ENCODE measurements at places on chromosomes 5 and 9. TPM values are rescaled to one million over a fixed set of nuclear protein-coding genes. Genes with fewer than 3 reads are reported as not detected.

Gene FAM78A
- total RNA-seq = 14.8 TPM

Gene IARS1
- 83.9 TPM for total RNA-seq

Gene IRX2
- 56.4 TPM for total RNA-seq

Gene TNFSF15
- total RNA-seq = 8.5 TPM

Gene SAXO1
- total RNA-seq = 0.12 TPM

GRCh38 chr9:94068257-94068656 is 16.0 kb upstream of the PTPDC1 start:
- peaks cover 5% of the 10 kb centered on the region for H3K4me1 ChIP-seq
- H3K27ac ChIP-seq = no peak overlapping the region
- H3K36me3 ChIP-seq = no peaks in the 10 kb centered on the region
- DNase-seq = no peak
- H3K4me3 ChIP-seq = no peak overlapping the region

DNA sequence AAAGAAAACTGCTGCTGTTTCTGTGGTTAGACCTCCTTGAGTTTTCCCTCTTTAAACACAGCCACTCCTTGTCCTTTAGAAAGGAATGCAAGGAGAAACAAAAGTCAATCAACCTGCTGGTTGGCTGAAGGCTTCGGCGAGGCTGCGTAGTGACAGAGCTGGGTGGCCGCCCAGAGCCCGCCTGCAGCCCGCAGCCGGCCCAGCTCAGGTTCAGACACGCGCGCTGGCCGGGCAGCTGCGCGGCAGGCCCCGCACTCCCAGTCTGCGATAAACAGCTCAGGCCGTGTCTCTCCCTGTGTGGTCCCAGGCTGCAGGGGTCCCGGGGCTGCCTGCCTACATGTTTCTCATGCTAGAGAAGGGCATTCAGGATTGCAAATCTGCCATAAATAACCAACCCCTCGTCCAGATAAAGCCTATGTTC is 115.4 kb downstream of the HSD17B3 start:
- H3K27me3 ChIP-seq = no peaks in the 10 kb centered on the region
- DNase-seq = peak; percentile 87
- no peaks in the 10 kb centered on the region for H3K36me3 ChIP-seq
- H3K4me1 ChIP-seq = no peaks in the 10 kb centered on the region

DNA sequence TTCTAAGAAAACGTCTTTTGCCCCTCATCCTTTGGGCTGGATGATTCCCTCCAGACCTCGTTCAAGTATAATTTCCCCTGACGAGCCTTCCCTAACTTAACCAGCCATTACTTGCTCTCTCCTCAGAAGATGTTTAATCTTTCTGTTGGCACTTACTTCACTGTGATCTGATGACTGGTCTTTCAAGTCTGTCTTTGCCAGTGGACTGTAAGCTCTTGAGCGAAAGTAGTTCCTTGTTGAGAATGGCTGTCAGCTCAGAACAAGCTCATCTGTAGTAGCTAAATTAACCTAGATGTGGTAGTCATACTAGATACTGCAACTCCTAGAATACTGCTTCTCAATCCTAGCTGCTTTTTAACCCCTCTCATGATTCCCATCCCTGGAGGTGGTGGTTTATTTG is 125.0 kb downstream of the AOPEP start:
- H3K27ac ChIP-seq = no peak overlapping the region
- H3K4me3 ChIP-seq = no peak overlapping the region
- no peak for DNase-seq
- H3K36me3 ChIP-seq = no peaks in the 10 kb centered on the region
- H3K4me1 ChIP-seq = no peaks in the 10 kb centered on the region
- H3K27me3 ChIP-seq = no peaks in the 10 kb centered on the region

GRCh38 chr5:23649594-23649993 is 142.2 kb downstream of the PRDM9 start:
- no peak overlapping the region for H3K27ac ChIP-seq
- no peak overlapping the region for H3K4me3 ChIP-seq
- no peaks in the 10 kb centered on the region for H3K4me1 ChIP-seq
- H3K27me3 ChIP-seq = no peaks in the 10 kb centered on the region
- no peak for DNase-seq
- no peaks in the 10 kb centered on the region for H3K36me3 ChIP-seq

DNA sequence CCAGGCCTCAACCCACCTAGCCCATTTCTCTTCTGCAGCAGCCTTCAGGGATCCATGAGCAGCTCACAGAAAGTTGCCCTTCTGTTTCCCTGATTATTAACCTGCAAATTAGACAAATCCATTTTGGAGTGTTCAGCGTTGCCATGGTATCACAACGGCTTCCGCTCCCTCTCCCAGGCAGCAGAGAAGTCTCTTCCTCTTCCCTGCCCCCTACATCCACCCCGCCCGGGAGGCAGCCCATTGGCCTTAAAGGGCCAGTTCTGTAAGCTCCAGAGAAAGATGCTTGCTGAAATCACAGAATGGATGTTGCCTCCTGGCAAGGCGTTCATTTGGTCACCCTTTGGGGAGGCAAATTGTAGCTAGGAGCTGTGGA is 47.7 kb upstream of the BOD1 start:
- no peaks in the 10 kb centered on the region for H3K36me3 ChIP-seq
- no peaks in the 10 kb centered on the region for H3K27me3 ChIP-seq
- DNase-seq = peak; percentile 74

DNA sequence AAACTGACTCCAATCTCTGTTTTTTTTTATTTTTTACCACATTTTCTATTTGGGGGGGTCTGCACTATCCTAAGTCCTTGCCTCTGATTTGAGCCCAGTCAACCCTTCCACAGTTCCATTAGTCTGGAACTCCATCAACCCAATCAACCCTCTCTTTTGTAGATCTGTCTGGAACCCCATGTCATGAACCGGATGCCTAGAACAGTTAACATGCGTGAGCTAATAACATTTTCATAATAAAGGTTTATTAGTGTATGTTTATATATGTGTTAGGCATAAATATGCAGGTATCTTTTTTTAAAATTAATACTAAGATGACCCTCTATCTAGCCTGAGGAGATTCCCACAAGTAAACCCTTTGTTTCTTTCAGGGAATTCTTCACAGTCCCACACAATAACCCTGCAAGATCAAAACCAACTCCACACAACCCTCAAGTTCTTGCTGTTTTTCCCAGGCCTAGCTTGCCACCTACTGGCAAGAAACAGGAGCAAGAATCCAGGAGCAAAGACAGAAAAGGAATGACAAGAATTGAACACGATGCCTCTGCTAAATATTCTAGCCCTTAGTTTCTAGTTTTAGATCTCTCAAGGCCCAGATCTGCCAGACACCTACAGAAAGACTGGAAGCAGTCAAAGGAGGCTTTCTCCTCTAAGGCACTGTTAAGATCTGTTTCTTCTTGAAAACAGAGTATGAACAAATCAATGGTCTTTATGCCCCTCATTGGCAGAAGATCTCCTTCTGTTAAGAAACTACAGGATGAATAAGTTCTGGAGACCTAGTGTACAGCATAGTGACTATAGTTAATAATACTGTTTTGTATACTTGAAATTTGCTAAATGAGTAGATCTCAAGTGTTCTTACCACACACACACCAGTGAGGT is 100.4 kb downstream of the TRIM36 start:
- no peaks in the 10 kb centered on the region for H3K36me3 ChIP-seq
- no peaks in the 10 kb centered on the region for H3K27me3 ChIP-seq
- no peak overlapping the region for H3K4me3 ChIP-seq
- DNase-seq = no peak

DNA sequence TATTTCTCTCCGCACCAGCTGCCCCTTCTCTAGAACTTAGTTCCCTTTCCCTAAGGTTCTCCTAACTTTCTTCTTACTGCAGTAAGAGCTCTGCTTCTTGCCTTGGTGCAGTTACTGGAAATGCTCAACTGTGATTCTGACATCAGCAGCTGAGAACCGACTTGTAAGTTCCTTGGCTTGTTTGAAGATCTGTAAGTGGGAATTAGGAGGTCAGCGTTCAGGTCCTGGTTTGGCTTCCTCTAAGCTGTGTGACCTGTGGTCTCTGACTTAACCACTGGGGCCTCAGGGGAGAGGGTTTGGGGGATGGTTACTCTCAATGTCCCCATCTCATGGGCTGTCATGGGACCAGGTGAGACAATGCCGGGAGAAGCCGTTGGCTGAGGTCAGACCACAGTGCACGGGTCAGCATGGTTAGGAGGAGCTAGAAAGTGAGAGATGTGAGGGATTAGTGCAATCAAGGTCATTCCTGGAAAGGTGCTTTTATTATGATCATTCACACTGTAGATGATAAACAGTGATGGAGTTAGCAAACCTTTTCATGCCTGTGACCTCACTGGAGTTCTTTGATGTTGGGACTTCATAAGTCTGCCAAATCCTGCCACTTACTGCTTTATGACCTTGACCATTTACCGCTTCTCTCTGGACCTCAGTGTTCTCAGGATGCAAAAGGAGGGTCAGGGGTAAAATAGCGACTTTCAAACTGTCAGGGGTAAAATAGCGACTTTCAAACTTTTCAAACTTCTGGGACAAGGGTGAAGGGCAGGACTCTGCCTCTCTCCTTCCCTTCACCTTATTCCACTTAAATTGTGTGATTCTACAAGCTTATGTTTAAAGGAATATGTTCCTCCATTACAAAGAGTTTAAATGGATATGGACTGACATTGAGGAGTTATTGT is 7.3 kb downstream of the PAPPA start:
- no peak for DNase-seq
- no peak overlapping the region for H3K27ac ChIP-seq
- no peaks in the 10 kb centered on the region for H3K4me1 ChIP-seq
- no peaks in the 10 kb centered on the region for H3K36me3 ChIP-seq
- H3K4me3 ChIP-seq = no peak overlapping the region
- peaks cover 6% of the 10 kb centered on the region for H3K27me3 ChIP-seq

GRCh38 chr9:116312221-116312620 is 158.6 kb downstream of the PAPPA start:
- no peak overlapping the region for H3K4me3 ChIP-seq
- no peaks in the 10 kb centered on the region for H3K4me1 ChIP-seq
- DNase-seq = no peak
- no peaks in the 10 kb centered on the region for H3K27me3 ChIP-seq

DNA sequence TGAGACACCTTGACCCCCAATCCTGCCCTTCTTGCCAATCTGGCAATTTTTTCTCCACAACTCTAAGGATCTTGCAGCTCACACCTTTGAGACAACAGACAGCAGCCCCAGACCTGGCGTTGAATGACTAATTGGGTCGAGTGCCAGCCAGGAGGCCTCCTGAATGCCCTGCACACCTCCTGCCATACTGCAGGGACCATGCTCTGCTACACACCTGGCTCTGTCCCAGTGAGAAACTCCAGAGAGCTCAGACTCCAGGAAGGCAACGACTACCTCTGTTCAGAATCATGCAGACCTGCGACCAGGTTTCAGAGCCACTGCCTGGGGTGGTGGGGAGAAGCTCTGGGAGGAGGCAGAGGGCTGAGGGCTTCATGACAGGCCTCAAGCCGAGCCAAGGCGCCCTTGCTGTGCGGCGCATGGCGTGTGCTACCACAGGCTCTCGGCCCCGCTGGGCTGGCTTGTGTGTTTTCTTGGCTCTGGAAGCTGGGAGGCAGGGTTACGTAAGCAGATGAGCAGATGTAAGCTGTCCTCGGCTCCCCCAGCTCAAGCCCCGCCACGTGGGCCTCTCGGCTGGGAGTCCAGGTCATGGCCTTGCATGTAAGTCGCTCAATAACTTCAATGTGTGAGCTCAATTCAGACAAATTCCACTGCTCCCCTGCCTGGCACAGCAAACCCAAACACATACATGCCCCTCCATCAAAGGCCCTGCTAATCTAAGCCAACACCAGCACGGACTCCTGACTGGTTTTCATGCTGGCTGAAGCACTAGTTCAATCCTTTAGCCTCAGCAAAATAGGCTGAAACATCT is 27.5 kb downstream of the B4GALT1 start:
- no peak for DNase-seq
- no peak overlapping the region for H3K4me3 ChIP-seq
- peaks cover 8% of the 10 kb centered on the region for H3K36me3 ChIP-seq
- H3K27ac ChIP-seq = peak overlapping the region; percentile 77

DNA sequence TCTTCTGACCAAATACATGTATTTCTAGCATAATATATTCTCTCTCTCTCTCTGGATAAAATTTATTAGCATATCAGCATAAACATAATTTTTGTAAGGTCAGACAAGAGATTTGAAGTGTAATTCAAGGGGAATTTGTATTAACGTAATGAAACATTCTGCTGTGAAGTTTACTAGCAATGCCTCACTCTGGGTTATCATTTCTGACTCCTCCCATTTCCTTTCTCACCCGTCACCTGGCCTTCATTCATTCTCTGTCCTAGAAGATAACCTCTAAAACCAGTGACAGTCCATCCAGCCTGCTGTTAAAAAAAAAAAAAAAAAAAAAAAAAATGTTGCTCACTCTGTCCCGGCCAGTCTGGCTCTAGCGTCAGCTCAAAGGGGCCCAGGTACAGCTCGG is 27.1 kb downstream of the GRAMD2B start:
- no peaks in the 10 kb centered on the region for H3K27me3 ChIP-seq
- H3K36me3 ChIP-seq = no peaks in the 10 kb centered on the region
- H3K4me1 ChIP-seq = peaks cover 4% of the 10 kb centered on the region
- H3K27ac ChIP-seq = peak overlapping the region; percentile 60
- no peak for DNase-seq

DNA sequence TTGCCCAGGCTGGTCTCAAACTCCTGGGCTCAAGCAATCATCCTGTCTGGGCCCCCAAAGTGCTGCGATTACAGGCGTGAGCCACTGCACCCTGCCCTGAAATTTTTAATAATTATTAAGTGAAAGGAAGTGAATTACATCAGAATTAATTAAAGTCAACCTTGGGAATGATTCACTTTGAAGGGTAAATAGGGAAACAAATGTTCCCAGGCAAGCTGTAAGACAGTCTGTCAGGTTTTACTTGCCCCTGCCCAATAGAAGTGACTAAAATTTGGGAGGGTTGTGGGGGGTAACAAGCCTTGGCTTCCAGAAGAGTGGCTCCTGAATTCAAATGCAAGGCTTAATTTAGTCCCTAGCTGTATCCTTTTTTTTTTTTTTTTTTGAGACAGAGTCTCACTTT is 1.3 kb upstream of the LIX1 start:
- H3K27ac ChIP-seq = no peak overlapping the region
- DNase-seq = no peak

DNA sequence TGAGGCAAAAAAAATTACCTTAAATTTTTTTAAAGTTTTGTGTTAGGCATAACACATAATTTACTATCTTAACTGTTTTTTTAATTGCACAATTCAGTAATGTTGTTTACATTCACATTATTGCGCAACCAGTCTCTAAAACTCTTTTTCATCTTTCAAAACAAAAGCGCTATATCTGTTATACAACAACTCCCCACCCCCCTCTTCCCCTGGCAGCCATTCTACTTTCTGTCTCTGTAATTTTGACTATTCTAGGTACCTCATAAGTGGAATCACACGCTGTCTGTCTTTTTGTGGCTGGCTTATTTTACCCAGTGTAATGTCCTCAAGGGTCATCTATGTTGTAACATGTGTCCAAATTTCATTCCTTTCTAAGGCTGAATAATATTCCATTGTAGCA is 241.5 kb upstream of the DMRT1 start:
- no peak overlapping the region for H3K27ac ChIP-seq
- H3K27me3 ChIP-seq = no peaks in the 10 kb centered on the region
- no peaks in the 10 kb centered on the region for H3K36me3 ChIP-seq
- no peak overlapping the region for H3K4me3 ChIP-seq
- peaks cover 4% of the 10 kb centered on the region for H3K4me1 ChIP-seq
- no peak for DNase-seq
